ENCODE measurements at places on chromosomes 2 and 18. TPM values are rescaled to one million over a fixed set of nuclear protein-coding genes. Genes with fewer than 3 reads are reported as not detected.

DNA sequence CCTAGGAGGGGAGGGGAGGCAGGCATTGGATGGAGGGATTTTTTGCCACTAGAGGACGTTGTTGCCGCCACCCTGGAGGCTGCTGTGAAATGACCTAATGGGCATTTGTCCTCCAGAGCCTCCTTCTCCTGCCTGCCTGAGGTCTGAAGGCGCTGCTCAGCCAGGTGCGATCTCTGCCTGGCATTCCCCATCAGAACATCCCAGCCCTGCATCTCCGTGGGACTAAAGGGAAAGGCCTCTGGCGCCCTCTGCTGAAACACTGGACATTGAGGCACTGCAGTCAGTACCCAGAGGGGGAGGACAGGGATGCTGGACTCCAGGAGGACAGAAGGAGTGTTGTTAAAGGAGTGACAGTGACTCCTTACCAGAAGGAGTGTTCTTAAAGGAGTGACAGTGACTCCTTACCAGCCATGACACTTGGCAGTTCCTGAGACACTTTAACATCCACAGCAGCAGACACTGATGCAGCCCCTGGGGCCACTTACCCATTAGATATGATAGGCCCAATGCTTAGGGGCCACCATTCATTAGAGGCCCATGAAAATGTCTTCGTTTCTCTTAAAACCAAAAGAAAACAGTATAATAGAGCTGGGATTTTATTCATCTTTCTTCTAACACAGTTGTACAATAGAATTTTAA, 17.0 kb downstream of the THNSL2 start:
- H3K27ac ChIP-seq = no peak overlapping the region
- no peaks in the 10 kb centered on the region for H3K27me3 ChIP-seq
- no peaks in the 10 kb centered on the region for H3K36me3 ChIP-seq
- DNase-seq = no peak

DNA sequence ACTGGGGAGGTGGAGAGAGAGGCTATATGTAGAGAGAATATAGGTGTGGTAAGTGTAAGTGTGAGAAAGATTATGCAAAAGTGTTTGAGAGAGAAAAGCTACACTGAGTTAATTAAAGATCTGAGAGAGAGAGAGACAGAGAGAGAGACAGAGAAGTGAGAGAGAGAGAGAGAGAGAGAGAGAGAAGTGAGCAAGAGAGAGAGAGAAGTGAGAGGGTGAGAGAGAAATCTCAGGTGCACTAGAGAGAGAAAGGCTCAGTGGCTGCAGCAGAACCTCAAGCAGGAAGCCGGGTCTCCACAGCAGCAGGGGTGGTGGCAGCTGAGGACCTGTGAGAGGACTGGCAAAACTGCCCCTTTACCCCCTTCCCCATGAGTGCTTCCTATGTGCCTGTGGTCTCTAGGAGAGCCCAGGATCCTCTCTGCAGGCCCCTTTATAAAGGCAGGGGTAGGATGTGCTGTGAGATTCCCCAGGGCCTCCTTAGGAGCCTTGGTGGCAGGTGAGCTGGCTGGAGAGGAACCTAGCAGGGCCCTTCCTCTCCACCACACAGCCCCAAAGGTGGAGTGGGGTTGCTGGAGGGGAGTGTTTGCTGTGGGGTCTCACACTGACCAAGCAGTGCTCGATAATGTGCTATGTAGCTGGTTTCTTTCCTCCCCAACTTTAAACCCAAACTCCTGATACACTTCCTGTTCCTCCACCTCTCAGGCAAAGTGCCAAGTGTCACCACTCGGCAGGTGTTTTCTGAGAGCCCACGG, 52.6 kb downstream of the SLC4A5 start:
- no peak overlapping the region for H3K27ac ChIP-seq
- H3K36me3 ChIP-seq = no peaks in the 10 kb centered on the region
- no peak for DNase-seq
- no peaks in the 10 kb centered on the region for H3K27me3 ChIP-seq
- no peaks in the 10 kb centered on the region for H3K4me1 ChIP-seq
- H3K4me3 ChIP-seq = no peak overlapping the region

DNA sequence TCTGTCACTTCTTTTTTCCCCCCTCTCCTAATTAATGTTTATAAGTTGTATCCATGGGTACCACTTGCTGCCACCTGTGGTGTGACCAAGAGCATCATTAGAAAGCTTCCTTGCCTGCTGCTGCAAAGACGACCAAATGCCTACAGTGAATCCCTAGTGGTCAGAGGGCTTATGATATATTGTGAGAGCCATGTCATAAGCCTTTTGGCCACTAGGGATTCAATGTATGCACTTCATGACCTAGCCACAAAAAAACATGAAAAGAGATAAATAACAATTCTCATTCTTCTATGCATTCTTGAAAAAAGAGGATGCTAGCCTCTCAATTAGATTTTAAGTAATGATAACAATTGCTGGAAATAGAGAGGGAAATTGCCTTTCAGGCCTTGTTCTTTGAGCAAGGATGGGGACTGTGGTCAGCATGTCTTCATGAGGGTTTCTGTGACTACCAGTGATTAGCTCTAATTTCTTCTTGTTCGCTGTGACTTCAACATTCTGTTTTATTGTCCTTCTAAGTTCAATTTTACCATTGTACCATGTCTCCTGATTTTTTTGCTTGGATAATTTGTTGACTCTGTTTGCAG, 435.3 kb downstream of the TGIF1 start:
- no peak for DNase-seq
- no peak overlapping the region for H3K4me3 ChIP-seq
- H3K4me1 ChIP-seq = no peaks in the 10 kb centered on the region

DNA sequence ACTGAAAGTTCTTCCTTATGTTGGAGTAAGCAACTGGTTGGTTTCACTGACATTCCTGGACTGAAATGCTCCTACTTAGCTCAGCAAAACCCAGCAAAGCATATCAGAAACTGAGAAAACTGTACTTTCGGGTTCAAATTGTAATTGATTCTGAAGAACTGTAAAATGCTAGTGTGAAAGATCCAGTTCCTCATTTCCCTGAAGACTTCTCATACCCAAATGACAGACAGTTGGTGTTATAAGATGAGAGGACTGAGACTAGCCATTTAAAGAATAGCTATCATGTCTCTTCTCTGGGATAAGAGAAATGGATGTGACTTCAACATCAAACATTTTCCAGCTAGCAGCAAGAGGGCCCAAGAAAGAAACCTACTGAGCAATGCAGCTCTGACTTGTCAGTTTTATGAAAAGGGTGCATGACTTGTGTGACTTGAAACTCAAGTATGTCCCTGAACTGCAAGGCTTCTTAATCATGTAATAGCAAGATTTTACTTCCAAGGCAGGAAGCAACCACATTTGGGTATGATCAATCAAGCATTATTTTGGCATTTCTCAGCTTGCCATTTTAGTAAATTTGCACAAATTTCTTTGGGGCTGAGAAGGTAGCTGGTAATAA, 420.3 kb upstream of the MMADHC start:
- H3K4me3 ChIP-seq = no peak overlapping the region
- DNase-seq = no peak
- H3K27me3 ChIP-seq = no peaks in the 10 kb centered on the region
- H3K36me3 ChIP-seq = no peaks in the 10 kb centered on the region

DNA sequence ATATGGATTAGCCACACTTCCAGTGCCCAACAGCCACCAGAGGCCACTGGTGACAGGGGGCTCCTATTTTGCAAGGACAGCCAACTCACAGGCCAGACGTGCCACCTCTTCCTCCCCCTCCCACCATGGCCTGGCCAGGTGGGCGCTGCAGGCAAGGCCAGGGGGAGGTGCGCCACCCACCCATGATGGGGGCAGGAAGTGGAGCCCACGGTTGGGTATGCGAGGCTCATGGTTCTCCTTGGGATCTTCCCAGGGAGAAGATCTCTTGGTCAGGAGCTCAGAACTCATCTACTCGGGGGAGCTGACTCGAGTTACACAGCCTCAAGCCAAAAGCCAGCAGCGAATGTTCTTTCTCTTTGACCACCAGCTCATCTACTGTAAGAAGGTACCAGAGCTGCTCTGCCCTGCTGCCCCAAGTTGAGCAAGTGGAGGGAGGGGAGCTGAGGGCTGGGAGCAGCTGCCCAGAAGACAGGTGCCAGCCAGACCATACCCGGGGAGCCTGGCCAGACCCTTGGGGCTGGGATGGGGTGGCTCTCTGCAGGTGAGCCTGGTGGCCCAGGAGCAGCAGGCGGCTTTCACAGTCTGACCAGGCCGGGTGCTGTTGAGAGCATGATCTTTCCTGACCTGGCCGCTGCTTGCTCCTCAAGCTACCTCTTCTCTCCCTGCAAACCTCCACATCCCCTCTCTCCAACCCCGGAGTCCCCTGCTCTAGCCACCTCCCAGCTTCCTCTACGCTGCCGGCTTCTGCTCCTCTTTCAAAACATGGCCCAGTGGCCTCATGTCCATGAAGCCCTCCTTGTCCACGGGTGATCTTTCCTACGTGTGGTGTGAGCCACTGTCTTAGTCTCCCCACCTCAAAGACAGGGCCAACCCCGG, 49.8 kb downstream of the FAM168B start:
- no peaks in the 10 kb centered on the region for H3K36me3 ChIP-seq
- no peak for DNase-seq
- no peak overlapping the region for H3K27ac ChIP-seq
- H3K4me3 ChIP-seq = no peak overlapping the region
- no peaks in the 10 kb centered on the region for H3K27me3 ChIP-seq
- no peaks in the 10 kb centered on the region for H3K4me1 ChIP-seq

GRCh38 chr2:145460112-145460511, 940.2 kb upstream of the ZEB2 start:
- DNase-seq = no peak
- no peak overlapping the region for H3K4me3 ChIP-seq
- no peaks in the 10 kb centered on the region for H3K27me3 ChIP-seq
- H3K27ac ChIP-seq = no peak overlapping the region

- no peak overlapping the region for H3K4me3 ChIP-seq
- DNase-seq = no peak
- H3K27me3 ChIP-seq = no peaks in the 10 kb centered on the region
- H3K27ac ChIP-seq = no peak overlapping the region
Observed at GRCh38 chr2:150271952-150272802, 215.3 kb downstream of the RND3 start.

DNA sequence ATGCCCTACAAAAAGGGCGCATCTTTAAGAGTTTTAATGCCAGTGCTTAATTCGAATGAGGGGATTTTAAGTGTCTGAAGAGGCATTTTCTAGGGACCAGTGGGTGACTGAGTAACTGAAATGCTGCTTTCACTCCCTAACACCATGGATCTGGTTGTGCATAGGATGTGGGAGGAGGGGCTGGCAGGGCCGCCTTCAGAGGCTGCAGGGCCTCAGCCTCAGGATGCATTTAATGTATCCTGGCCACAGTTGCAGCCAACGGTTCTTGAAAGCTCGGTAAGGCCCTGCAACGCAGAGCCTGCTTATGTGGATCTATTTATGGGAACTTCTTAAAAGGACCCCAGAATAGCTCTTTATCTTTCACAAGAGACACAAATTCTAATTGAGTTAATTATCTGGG, 25.8 kb upstream of the IL18RAP start:
- no peak overlapping the region for H3K27ac ChIP-seq
- no peaks in the 10 kb centered on the region for H3K36me3 ChIP-seq
- H3K4me1 ChIP-seq = no peaks in the 10 kb centered on the region
- no peak overlapping the region for H3K4me3 ChIP-seq
- H3K27me3 ChIP-seq = no peaks in the 10 kb centered on the region
- no peak for DNase-seq

- no peak overlapping the region for H3K27ac ChIP-seq
- H3K4me1 ChIP-seq = peaks cover 5% of the 10 kb centered on the region
- no peak for DNase-seq
- no peaks in the 10 kb centered on the region for H3K27me3 ChIP-seq
- no peaks in the 10 kb centered on the region for H3K36me3 ChIP-seq
Observed at GRCh38 chr2:114261366-114261765, 181.1 kb upstream of the DPP10 start.

- no peak overlapping the region for H3K4me3 ChIP-seq
- no peaks in the 10 kb centered on the region for H3K27me3 ChIP-seq
- H3K4me1 ChIP-seq = no peaks in the 10 kb centered on the region
- H3K27ac ChIP-seq = no peak overlapping the region
Observed at GRCh38 chr18:10896851-10897250, 252.5 kb downstream of the PIEZO2 start.

LRATD1 gene
- total RNA-seq = 2.0 TPM

ASB18 gene
- total RNA-seq = not detected

SPATA3 gene
- not detected for total RNA-seq

GALNT14 gene
- total RNA-seq = 1.7 TPM

PDCD1 gene
- total RNA-seq = 0.39 TPM

CD8B2 gene
- 0.10 TPM for total RNA-seq

Measured in aorta (tissue), 5 donors.